ENCODE measurements at places on chromosomes 2 and 18. TPM values are rescaled to one million over a fixed set of nuclear protein-coding genes. Genes with fewer than 3 reads are reported as not detected.
A peak's percentile ranks its signal among the peaks of the same experiment; 100 is the strongest.

DNA sequence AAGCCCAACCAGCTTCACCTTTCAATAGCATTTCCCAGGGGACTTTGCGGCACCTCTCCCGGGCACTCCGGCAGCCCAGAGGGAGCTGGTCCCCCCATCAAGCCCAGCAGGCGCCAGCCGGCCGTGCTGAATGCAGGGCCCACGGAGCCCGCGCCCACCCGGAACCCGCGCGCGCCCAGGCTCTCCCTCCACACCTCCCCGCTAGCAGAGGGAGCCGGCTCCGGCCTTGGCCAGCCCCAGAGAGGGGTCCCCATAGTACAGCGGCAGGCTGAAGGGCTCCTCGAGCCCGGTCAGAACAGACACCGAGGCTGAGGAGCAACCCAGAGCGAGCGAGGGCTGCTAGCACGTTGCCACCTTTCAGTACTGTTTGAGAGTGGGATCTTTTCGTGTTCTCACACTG lies 300.8 kb downstream of the DSEL start:
- no peak for DNase-seq

DNA sequence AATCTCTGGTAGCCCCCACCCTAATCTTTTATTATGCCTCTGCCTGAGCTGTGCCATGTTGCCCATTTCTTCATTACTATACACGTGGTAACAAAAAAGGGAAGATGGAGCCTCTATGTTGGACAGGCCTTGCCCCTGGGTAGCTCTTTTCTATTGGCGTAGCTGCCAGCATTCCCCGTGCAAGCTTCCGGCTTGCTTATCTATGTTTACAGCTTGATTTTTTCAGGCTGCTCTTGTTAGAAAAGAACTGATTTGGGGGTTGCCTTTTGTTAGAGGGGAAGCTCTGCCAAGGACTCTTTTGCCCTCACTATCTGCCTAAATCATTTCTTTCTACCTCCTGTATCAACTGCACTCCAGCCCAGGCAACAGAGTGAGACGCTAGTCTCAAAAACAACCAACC lies 45.5 kb upstream of the ZSWIM2 start:
- no peak for DNase-seq

DNA sequence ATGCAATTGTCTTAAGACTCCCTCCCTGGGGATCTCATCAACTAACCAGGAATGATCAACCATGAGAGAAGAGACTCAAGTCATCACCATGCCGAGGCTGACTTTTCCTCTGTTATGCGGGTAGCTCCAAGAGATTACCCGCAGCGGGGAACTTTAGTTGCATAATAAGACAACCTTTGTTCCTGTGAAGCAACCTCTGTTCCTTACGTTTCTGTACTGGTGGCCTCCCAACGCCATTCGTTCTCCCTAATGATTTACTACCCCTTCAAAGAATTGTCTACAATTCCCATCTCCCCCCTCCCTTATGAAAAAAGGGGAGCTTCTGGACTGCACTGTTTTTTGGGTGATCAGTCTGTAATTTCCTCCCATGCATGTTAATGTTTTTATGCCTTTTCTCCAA lies 66.1 kb upstream of the LRPPRC start:
- DNase-seq: no peak

- DNase-seq: no peak
Measured at GRCh38 chr2:105449076-105449475, 50.2 kb upstream of the FHL2 start.

- DNase-seq: no peak
Measured at GRCh38 chr2:203209538-203209937, 29.3 kb upstream of the CYP20A1 start.

- peak; percentile 9 for DNase-seq
Measured at GRCh38 chr2:35454966-35455638, 900.5 kb upstream of the CRIM1 start.

DNA sequence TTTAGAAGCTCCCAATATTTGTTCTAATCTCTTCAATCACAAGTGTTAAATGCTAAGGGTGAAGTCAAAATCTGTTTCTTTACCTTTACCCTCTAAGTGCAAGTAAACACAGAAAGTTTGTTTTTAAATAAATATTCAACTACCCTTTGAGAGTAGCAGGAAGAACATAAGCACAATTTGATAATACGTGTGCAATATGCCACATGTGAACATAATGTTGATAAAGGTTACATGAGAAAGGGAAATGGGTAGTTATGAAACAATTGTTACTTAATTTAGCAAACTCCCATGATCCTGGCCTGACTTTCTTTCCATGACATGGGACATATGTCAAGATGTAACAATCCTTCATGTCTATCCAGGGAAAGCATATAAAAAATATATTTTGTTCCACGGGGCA lies 7.1 kb downstream of the SPRED2 start:
- DNase-seq: no peak

GRCh38 chr18:77716282-77716681 lies 466.6 kb downstream of the GALR1 start:
- no peak for DNase-seq

DNA sequence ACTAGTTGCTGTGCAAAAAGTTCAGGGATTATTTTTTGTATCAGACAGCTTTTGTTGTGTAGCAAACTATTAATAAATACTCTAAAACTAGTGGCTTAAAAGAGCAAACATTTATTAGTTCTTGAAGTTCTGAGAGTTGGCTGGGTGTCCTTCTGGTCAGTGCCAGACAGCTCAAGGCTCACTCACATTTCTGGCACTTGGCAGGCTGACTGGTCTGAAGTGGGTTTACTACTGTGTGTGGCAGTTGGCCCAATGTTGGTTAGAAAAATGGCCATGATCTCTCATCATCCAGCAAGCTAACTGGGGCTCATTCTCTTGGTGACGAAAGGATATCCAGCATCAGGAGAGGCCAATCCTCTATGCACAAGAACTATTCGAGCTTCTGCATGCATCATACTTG lies 71.4 kb upstream of the ZNF385B start:
- DNase-seq: no peak

DNA sequence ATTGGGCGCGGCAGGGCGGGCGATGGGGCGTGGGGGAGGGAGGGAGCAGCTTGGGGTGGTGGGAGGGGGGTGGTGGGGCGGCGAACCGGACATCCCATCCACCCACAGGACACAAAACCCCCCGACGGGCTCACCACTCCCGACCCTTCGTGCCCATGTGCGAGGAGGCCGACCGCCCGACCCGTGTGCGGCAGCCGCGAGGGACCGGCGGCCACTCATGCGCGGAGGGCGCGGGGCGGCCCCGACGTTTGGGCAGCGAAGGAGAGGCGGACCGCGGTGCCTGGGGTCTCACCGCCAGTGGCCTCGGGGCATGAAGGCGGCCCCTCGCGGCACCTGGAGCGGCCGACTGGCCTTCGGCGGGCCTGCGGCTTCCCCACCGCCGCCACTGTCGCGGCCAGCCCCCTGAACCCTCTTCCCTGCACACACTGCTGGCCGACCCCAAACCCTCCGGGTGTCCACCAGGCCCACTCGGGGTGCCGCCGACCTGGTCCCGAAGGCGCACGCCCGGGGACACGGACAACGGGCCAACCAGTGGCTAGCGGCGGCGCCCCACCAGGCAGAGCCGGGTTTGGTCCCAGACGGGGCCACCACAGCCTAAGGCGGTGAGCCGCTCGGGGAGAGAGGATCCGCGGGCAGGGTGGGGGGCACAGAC lies 94.6 kb upstream of the ANKRD30BL start:
- DNase-seq: no peak

DNA sequence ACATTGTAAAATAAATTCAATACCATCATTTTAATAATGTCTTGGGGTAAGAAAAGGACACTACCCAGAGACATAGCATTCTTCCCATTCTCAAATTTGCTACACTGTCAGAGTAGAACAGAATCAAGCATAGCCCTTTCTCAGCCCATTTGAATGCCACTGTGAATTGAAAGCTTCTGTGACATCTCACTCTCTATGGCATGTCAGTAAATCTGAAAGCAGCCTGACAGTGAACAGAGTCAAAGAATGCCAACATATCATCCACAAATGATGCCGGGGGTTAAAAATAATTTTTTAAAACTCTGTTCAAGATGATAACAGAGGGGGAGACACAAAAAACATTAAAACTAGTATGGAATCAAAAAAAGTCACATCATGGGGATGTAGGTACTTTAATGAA lies 17.6 kb downstream of the SUCLG1 start:
- no peak for DNase-seq

- no peak for DNase-seq
Measured at GRCh38 chr2:114259389-114259788, 183.1 kb upstream of the DPP10 start.

GRCh38 chr2:158914731-158915130 lies 53.7 kb upstream of the TANC1 start:
- no peak for DNase-seq

GRCh38 chr2:152743002-152743401 lies 24.6 kb downstream of the ARL6IP6 start:
- DNase-seq: no peak

DNA sequence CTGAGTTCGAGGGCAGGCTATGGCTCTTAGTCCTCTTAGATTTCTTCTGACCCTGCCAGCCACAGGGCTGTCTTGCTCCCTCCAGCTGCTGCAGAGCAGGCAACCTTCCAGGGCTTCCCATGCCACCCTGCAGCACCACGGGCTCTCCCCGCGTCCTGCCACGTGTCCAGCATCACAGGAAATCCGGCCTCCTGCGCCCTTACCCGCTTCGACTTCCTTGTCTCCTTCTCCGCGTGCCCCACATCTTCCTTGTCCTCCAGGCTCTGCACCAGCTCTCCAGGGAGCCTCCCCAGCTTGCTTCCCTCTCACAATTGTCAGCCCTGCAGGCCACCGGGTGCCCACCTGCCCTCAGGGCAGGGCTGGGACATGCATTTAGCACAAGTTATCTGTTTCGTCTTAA lies 253.5 kb downstream of the DCDC2C start:
- peak; percentile 33 for DNase-seq

DNA sequence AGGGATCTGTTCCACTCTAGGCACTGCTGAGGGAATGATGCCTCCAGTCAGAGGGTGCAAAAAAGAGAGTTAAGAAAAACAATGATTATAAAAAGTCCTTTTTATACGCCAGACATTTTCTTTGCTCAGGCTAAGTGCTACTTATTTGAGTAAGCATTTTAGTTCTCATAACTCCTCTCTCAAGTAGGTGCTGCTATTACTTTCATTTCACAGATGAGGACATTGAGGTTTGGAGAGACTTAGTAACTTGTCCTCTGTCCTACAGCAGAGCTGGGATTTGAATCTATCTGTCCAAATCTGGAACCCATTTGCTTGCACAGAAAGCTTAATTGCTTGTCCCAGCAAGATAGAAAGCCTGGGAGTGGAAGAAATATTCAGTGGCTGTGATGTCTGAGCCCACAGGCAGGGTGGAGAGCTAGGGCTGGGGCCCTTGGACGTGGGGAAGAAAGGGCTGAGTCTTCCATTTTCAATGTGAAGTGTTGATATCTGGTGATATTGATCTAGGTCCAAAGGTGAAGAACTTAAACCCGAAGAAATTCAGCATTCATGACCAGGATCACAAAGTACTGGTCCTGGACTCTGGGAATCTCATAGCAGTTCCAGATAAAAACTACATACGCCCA lies 5.8 kb downstream of the IL37 start:
- no peak for DNase-seq

DNA sequence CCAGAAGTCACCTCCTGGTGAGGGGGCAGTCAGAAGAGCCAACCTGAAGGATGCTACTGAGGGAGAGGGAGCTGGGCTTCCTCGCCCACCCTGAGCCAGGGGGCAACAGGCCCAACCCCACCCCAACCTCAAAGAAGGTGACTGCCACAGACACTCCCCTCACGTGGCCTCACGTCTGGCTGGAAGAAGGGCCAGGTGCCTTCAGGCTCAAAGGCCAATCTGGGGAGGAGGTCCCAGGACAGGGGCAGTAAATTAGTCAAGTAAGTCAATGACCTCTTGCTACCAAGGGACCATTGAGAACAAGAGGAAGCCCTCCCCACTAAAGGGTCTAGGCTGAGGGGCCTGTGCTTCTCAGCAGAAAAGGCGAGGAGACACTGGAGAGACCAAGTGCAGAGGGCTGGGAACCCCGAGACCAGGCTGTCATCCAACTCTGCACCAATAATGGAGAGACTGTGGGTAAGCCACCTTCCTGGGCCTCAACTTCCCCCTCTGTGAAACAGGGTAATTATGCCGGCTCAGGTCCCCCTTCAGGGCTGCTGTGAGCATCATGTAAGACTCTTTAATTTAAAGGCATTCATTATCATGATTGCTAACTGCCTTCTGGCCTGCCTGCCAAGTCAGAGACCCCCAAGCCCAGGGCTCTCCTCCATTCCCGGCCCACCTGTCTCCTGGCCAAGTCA lies 20.2 kb upstream of the TNS1 start:
- no peak for DNase-seq

GRCh38 chr2:240338274-240338673 lies 97.2 kb upstream of the GPC1 start:
- DNase-seq: no peak

GRCh38 chr18:46273861-46274260 lies 169.7 kb downstream of the HAUS1 start:
- no peak for DNase-seq

DNA sequence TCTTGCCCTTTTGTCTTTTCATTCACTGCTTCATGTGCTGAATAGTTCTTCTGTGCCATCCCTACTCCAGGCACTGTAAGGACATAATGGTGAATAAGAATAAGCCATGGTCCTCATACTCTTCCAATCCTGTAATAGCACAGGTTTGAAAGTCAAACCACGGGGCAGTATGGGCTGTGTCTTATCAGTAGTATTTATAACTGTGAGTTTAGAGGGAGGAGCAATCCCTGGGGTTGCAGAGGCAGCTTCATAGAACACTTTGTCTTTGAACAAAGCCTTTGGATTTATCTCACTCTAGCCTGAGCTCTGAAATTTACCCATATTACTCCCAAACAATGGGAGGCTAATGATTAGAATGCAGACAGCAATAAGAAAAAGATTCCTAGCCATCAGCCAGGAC lies 30.2 kb upstream of the ALK start:
- DNase-seq: no peak

- DNase-seq: no peak
Measured at GRCh38 chr2:64426183-64426952, 27.6 kb upstream of the LGALSL start.

DNA sequence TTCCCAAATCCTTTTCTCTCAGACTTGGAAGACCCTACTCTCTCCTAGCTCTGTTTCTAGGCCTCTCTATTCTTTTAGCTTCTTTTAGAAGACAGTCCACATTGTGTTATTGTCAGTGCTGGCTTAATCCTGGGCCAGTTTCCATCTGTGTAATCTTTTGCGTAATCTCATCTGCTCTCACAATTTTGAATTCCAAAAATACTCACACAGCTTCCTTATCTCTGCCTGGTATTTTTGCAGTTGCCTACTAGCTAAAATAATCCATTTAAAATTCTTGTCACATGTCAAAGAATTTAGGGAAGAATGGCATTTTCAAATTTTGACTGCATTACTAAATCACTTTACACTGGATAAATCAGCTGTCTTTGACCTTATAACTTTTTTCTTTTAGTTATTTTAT lies 200.6 kb upstream of the MEX3C start:
- peak; percentile 18 for DNase-seq

GRCh38 chr18:11839556-11839955 lies 11.7 kb upstream of the CHMP1B start:
- DNase-seq: no peak

CNRIP1 gene
- 18.4 TPM for total RNA-seq

BABAM2 gene
- total RNA-seq: 21.8 TPM

ARL5A gene
- 55.0 TPM for total RNA-seq

FBXO48 gene
- total RNA-seq: 2.0 TPM

TRIM43 gene
- total RNA-seq: not detected

PDIA6 gene
- 316 TPM for total RNA-seq

VIT gene
- total RNA-seq: not detected

CD207 gene
- 1.1 TPM for total RNA-seq

NPHP1 gene
- total RNA-seq: 4.5 TPM

CYP26B1 gene
- total RNA-seq: 2.1 TPM

ALLC gene
- total RNA-seq: not detected

SCN2A gene
- total RNA-seq: 0.79 TPM

DES gene
- not detected for total RNA-seq

CPO gene
- not detected for total RNA-seq

SEC11C gene
- total RNA-seq: 300 TPM
